ENCODE measurements at places on chromosomes 16 and 17. TPM values are rescaled to one million over a fixed set of nuclear protein-coding genes. Genes with fewer than 3 reads are reported as not detected.

The TMC5 gene
- polyA plus RNA-seq = 0.57 TPM

DNA sequence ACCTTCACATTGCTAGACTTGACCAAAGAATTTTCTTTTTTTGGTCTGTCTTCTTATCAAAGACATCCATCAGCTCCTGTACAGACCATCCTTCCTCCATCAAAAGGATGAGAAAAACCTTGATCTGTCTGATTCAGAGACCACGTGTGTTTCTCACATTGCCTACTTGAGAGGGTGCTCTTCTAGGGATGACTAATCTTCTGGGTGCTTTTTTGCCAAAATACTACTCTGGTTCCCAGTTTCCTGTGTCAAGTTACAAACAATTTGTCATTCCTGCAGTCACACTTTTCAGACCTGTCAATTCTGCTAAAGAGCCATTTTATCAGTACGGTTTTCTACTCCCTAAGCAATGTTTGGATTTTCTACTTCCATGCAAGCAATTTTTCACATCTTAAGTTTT, 492.2 kb downstream of the CDH11 start:
- no peak for DNase-seq

- no peak for DNase-seq
Measured at GRCh38 chr16:16137110-16137509, 86.2 kb downstream of the ABCC6 start.

The CACNG5 gene
- polyA plus RNA-seq = 3.1 TPM

GRCh38 chr17:62975206-62975605, 9.2 kb downstream of the TANC2 start:
- no peak for DNase-seq

The TBC1D3H gene
- not detected for polyA plus RNA-seq

The CCL17 gene
- not detected for polyA plus RNA-seq

The ELMO3 gene
- 4.3 TPM for polyA plus RNA-seq

The HSF5 gene
- polyA plus RNA-seq = 0.28 TPM

Measured in right renal cortex interstitium (tissue), 3 donors.